Panc1 (cell line): ENCODE measurements at places on chromosomes 4 and X. TPM values are rescaled to one million over a fixed set of nuclear protein-coding genes. Genes with fewer than 3 reads are reported as not detected.

DNA sequence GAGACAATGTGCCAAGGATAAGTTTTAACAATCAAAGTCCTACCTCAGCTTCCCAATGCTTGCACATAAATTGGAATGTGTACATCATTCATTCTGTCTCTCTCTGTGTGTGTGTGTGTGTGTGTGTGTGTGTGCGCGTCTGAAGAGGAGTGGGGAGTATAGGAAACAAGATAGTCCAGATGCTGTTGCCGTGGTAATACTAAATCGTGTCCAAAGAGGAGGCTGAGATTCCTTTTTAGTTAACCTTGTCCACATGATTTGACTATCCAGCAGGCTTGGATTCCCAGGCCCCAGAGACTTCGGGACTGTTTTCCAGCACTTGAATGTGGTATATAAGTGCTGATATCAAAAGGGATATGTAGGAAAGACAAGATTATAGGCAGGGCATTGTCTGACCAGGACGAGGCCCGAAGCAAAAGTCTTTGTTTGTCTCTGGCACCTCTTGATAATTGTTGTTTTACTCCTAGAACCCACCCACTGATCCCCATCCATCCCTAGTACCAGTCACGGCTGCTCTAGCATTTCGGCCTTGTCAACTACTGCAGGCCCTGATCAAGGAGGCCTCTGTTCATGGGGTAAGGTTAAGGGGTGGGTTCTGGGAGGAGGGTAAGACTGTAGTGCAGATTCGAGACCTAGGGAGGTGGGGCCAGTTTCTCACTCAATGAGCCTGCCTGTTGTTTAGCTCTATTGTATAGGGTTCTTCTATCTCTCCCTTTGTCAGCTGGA lies 3.9 kb downstream of the PLP1 start:
- H3K4me1 ChIP-seq: no peaks in the 10 kb centered on the region; the same call in 1 of the 2 replicates
- peaks cover 12% of the 10 kb centered on the region for H3K27me3 ChIP-seq
- H3K36me3 ChIP-seq: no peaks in the 10 kb centered on the region
- no peak overlapping the region for H3K27ac ChIP-seq
- DNase-seq: no peak

GRCh38 chr4:68797618-68798017 lies 18.2 kb upstream of the UGT2B10 start:
- no peak overlapping the region for H3K27ac ChIP-seq
- no peaks in the 10 kb centered on the region for H3K27me3 ChIP-seq
- H3K36me3 ChIP-seq: no peaks in the 10 kb centered on the region

GRCh38 chr4:106529348-106530023 lies 160.9 kb upstream of the GIMD1 start:
- H3K4me1 ChIP-seq: no peaks in the 10 kb centered on the region
- no peak for DNase-seq
- no peaks in the 10 kb centered on the region for H3K27me3 ChIP-seq

DNA sequence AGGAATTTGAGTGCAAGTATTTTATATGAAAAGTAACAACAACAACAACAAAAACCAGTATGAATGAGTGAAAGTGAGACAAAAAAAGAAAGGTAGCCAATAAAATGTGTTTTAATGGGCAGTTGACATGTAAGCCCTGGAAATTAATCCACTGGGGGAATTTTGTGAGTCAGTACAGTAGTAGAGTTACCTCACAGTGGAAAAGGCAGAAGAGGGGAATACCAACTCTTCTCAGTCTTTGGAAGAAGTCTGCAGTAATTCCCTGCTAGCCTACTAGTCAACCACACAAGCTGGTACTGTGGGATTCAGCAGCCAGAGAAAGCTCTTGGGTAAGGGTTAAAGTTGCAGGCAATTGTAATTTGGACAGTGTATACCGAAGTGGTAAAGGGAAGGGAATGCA lies 76.3 kb upstream of the IL15 start:
- no peak overlapping the region for H3K4me3 ChIP-seq
- no peaks in the 10 kb centered on the region for H3K4me1 ChIP-seq
- DNase-seq: no peak
- no peaks in the 10 kb centered on the region for H3K27me3 ChIP-seq
- no peaks in the 10 kb centered on the region for H3K36me3 ChIP-seq
- H3K27ac ChIP-seq: no peak overlapping the region

- H3K36me3 ChIP-seq: no peaks in the 10 kb centered on the region
- no peak overlapping the region for H3K4me3 ChIP-seq
- no peaks in the 10 kb centered on the region for H3K27me3 ChIP-seq
Measured at GRCh38 chr4:130545171-130545570, 1449.2 kb downstream of the C4orf33 start.

- H3K36me3 ChIP-seq: no peaks in the 10 kb centered on the region
- DNase-seq: no peak
- H3K4me1 ChIP-seq: peaks cover 29% of the 10 kb centered on the region
- H3K27ac ChIP-seq: peak overlapping the region; percentile 99
- peak overlapping the region; percentile 74; the same call in 1 of the 2 replicates for H3K4me3 ChIP-seq
Measured at GRCh38 chr4:83115000-83115399, 471 bp upstream of the PLAC8 start.

DNA sequence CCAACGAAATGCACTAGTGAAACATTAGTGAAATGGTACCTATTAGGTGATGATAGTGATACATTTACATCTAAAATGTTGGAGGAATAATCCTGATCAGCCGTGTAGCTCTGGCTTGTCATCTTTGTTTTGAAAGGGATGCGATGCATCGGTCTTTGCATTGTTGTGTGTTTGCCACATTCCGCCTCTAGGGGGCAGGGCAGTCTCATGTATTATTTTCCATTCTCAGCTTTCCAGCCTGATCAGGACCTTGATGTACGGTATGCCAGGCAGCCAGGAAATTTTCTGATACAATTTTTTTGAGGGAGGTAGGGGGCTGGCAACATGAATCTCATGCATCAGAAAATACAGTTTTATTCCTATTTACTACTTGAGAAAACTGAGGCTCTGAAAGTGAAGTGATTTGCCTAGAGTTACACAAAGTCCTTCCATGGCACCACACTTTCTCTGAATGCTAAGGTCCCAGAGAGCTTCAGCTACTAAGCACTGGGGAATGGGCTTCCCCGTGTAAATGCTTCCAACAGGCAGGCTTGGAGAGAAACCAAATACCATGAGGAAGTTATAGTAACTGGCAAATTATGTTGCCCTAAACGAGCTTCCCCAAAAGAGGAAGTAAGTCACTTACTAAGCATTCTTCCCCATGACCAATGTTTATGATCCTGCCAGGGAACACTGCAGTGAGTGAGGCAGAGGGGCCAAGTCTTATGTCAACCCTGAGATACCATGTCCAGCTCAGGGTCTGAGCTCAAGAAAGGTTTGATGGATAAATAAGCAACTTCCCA lies 31.8 kb upstream of the IQSEC2 start:
- DNase-seq: peak; percentile 36
- no peak overlapping the region for H3K4me3 ChIP-seq
- H3K27me3 ChIP-seq: no peaks in the 10 kb centered on the region
- H3K4me1 ChIP-seq: peaks cover 3% of the 10 kb centered on the region
- H3K27ac ChIP-seq: no peak overlapping the region

DNA sequence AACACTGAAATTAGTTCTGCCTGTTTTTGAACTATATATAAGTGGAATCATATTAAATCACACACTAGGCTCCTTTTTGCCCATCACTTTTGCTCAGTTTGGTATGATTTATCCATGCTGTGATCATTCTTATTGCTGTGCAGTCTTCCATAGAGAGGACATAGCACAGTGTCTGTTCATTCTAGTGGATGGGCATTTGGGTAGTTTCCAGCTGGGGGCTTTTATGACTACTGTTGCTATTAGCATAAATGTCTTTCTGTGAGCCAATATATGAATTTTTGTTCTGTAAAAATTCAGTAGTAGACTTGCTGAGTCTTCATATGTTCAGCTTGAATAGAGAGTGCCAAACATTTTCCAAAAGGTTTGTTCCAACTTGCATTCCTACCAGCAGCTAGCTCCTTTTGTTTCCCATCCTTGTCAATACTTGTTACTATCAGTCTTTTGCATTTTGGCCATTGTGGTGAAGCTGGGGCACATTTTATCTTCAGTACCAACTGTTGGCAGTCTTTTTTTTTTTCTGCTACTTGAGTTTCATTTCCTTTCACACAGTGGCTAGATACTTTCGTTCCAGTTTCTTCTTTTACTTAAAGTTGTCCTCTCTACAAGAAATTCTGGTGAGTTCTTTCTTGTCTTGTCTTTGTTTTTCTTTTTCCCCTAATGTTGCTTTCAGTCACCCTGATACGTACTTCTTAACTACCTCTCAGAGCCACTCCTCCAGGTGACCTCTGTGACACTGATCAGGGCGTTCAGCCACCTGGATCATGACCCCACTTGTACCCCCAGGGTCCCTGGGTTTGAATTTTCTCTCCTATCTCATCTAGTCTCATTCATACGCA lies 87.0 kb downstream of the ANXA3 start:
- no peak overlapping the region for H3K27ac ChIP-seq
- no peaks in the 10 kb centered on the region for H3K36me3 ChIP-seq
- no peak overlapping the region for H3K4me3 ChIP-seq

- H3K4me1 ChIP-seq: no peaks in the 10 kb centered on the region
- H3K4me3 ChIP-seq: no peak overlapping the region
- no peaks in the 10 kb centered on the region for H3K27me3 ChIP-seq
- H3K36me3 ChIP-seq: no peaks in the 10 kb centered on the region
- H3K27ac ChIP-seq: no peak overlapping the region
Measured at GRCh38 chr4:188665491-188666457, 526.5 kb downstream of the TRIML1 start.

DNA sequence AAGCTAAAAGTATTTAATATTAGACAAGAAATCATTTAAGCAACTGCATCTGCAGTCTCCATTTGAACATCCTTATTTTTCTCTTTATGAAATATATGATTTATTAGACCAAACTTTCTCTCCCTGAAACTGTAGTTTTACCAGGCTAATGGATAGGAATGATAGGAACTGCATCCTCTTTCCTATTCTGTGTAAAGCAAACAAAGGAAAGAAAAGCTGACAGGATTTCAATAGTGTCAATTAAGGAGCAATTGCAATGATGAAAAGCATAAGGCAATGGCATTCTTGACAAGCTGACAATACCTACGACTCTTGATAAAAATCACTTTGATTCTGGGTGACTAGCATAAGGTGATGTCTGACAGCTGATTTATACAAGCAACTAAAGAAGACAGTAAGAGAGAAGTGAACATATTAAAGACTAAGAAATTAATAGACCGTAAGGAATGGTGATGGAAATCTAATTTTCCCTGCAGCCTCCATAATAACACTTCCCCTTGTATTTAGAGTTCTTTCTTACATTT lies 502.5 kb downstream of the TECRL start:
- no peak overlapping the region for H3K4me3 ChIP-seq
- no peaks in the 10 kb centered on the region for H3K36me3 ChIP-seq
- no peaks in the 10 kb centered on the region for H3K4me1 ChIP-seq
- no peak for DNase-seq

DNA sequence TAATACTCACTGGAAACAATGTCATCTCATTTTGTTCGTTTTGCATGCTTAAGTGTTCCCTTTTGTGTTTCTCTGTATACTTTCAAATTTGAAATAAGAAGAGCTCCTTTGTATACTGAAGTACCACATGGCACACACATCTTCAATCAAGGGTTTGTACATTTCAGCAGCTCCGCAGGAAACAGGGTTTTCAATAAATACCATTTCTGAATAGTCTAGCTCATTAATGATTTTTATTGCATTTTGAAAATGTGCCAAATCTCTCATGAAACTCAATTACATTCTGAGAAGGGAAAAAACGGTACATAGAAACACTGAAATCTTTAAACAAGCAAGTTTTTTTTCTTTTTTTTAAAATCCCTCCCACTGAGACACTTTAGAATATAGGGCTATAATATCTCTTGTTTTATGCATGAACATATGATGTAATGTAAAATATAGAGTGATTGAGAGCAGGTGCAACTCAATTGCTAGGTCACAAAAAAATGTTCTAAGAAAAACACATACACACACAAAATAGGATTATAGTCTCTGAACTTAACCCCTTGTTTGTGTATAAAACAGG lies 914.2 kb upstream of the PCDH7 start:
- H3K4me1 ChIP-seq: no peaks in the 10 kb centered on the region
- DNase-seq: no peak
- no peak overlapping the region for H3K27ac ChIP-seq
- no peak overlapping the region for H3K4me3 ChIP-seq
- H3K27me3 ChIP-seq: no peaks in the 10 kb centered on the region

GRCh38 chr4:168336837-168337549 lies 18.4 kb upstream of the DDX60 start:
- no peak for DNase-seq
- no peaks in the 10 kb centered on the region for H3K4me1 ChIP-seq
- no peak overlapping the region for H3K27ac ChIP-seq
- no peak overlapping the region for H3K4me3 ChIP-seq

DNA sequence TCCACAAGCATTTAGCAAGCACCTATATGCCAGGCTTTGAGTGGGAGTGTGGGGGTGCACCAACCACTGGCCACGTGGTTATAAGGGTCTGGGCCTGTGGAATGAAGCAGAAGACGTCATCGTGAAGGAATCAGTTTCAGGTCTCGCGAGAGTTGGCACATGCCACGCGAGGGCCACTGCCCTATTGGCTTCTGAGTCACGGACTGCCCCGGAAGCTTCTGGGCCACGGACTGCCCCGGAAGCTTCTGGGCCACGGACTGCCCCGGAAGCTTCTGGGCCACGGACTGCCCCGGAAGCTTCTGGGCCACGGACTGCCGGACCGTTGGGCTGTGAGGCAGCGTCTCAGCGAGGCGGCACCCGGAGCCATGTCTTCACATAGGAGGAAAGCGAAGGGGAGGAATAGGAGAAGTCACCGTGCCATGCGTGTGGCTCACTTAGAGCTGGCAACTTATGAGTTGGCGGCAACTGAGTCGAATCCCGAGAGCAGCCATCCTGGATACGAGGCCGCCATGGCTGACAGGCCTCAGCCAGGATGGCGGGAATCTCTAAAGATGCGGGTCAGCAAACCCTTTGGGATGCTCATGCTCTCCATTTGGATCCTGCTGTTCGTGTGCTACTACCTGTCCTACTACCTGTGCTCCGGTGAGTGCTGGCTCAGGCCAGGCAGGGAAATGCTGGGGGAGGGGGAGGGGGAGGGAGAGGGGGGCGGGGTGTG lies at the start of gene FMR1NB:
TSS of gene FMR1NB (plus strand) at position 300 of the 715 bp plus-strand sequence. CDS start at position 366, 66 bp downstream.
- no peaks in the 10 kb centered on the region for H3K4me1 ChIP-seq
- no peak within 1 kb of the TSS for H3K27ac ChIP-seq
- H3K27me3 ChIP-seq: no peaks in the 10 kb centered on the region
- H3K4me3 ChIP-seq: no peak within 1 kb of the TSS
- H3K36me3 ChIP-seq: no peaks in the 10 kb centered on the region

DNA sequence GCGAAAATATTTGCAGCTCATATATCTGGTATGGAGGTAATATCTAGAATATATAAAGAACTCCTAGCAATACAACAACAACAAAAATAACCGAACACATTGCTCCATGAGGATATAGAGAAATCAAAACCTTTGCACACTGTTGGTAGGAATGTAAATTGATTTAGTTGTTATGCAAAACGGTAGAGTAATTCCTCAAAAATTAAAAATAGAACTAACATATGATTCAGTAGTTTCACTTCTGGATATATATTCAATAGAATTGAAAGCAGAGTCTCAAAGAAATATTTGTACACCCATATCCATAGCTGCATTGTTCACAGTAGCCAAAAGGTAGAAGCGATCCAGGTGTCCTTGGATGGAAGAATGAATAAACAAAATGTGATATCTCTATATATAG lies 203.0 kb upstream of the CNKSR2 start:
- no peak for DNase-seq
- no peak overlapping the region for H3K27ac ChIP-seq
- no peaks in the 10 kb centered on the region for H3K36me3 ChIP-seq

Gene USP17L30
- total RNA-seq: not detected

Gene MUC7
- not detected for total RNA-seq

Gene HS3ST1
- total RNA-seq: 0.21 TPM

Gene TLR1
- 0.41 TPM for total RNA-seq

Gene ARMCX6
- total RNA-seq: 43.6 TPM

Gene SSR4
- 504 TPM for total RNA-seq

Gene MAGEC1
- not detected for total RNA-seq

Gene MAMLD1
- 2.1 TPM for total RNA-seq
